Amygdala (tissue), 56 donors: ENCODE measurements at places on chromosomes 1 and 21.

GRCh38 chr1:32533792-32534327 is 5.4 kb upstream of the ZBTB8A start:
- DNase-seq = no peak

- DNase-seq = no peak
Observed at GRCh38 chr1:46508757-46509156, 19.1 kb downstream of the DMBX1 start.

- no peak for DNase-seq
Observed at GRCh38 chr1:196063952-196064351, 544.3 kb downstream of the KCNT2 start.

- no peak for DNase-seq
Observed at GRCh38 chr1:154178911-154179811, 12.7 kb downstream of the TPM3 start.

DNA sequence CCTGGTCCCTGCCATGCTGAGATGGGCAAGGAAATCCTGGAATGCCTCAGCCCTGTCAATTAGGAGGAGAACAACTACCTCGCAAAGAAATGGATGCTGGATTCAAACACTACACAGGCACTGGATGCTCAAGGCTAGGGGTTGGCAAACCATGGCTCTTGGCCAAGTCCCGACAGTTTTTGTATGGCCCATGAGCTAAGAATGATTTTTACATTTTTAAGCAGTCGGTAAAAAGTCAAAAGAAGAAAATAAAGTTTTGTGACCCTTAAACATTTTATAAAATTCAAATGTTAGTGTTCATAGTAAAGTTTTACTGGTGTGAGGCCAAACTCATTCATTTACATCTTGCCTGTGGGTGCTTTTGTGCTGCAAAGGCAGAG is 6.5 kb downstream of the CDK18 start:
- no peak for DNase-seq

DNA sequence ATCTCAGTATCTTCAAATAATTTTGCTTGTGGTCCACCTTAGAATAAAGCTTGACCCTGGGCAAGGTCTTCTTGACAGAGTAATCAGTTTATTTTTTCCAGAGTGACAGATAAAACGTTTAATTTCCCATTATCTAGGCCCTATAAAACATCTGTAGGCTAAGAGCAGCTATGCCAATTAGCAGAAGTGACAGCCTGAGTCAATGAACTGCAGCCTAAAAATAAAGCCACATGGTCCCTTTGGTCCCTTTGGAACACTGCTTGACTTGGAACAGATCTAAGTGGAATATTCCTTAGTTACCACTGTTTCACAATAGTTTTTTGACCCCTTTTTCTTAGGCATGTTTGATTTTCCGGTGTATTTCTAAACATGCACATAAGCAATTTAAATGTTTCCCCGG is 6.3 kb upstream of the RGS13 start:
- DNase-seq = no peak

GRCh38 chr1:64757213-64757612 is 12.3 kb downstream of the RAVER2 start:
- no peak for DNase-seq

GRCh38 chr1:229699613-229700267 is 73.7 kb downstream of the URB2 start:
- DNase-seq = no peak

DNA sequence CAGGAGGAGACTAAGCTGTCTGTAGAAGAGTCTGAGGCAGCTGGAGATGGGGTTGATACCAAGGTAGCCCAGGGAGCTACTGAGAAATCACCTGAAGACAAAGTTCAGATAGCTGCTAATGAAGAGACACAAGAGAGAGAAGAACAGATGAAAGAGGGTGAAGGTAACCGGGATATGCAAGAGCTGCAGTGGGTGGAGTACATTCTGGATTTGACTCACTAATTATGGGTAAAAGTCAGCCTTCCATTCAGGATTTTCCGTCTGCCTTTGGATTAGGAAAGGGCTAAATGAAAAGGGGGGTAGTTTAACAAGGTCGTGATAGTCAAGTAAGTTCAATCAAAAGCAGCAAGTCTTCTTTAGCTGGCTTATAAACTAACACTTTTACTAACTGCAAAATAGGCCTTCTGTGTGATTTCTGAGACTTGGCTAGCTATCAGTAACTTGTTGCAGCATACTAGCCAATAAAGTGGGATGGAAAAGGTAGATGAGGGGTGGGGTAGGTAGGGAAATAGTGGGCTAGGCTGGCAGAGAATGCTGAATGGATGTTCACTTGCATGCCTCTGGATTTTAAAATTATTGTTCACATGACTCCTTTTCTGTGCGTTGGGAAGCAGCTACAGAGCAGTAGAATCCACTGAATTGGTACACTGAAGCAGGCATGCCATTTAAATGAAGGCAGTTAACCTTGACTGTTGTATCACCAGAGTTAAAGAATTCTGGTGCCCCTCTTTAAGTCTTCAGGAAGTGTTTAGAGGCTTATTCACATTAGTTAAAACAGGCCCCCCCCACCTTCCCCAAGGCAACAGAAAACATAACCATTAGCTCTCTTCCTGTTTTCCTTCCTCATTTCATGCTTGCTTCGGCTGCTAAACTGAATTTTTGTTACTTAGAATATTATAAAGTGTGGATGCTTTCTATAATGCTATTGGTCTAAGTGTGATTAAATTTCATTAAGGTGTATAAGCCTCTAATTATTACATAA is 15.4 kb downstream of the CCDC17 start:
- DNase-seq = no peak

GRCh38 chr1:116498789-116499628 is 71.8 kb downstream of the CD58 start:
- DNase-seq = peak; percentile 20

GRCh38 chr1:238653693-238654321 is 732.6 kb upstream of the CHRM3 start:
- DNase-seq = no peak

GRCh38 chr1:84847253-84848250 is 45.5 kb downstream of the LPAR3 start:
- DNase-seq = peak; percentile 7

GRCh38 chr1:76951153-76951552 is 83.9 kb downstream of the ST6GALNAC5 start:
- DNase-seq = no peak

DNA sequence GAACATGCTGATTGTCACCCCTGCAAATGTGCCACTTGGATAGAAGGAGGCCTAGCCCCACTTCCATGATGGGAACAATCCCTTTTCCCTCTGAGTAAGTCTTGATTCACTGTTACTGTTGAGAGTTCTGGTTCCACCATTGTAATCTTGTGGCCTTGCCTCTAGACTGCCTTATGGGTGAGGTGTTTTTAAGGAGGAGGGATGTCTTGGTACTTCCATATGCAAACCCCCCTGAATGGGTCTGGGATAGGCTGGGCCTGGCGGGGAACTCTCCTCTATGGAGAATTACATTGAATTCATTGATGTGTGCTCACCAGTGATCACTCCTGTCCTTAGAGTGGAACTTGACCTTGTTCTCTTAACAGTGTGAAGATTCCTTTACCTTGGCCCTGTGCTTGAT is 5.8 kb downstream of the GALNT2 start:
- DNase-seq = no peak

- no peak for DNase-seq
Observed at GRCh38 chr1:178399177-178399728, 97.5 kb downstream of the CLEC20A start.

- DNase-seq = no peak
Observed at GRCh38 chr1:113657126-113657525, 102.2 kb downstream of the PHTF1 start.

- DNase-seq = no peak
Observed at GRCh38 chr1:114109981-114110380, 43.7 kb downstream of the SYT6 start.
